ENCODE measurements at places on chromosomes 7 and 10.

DNA sequence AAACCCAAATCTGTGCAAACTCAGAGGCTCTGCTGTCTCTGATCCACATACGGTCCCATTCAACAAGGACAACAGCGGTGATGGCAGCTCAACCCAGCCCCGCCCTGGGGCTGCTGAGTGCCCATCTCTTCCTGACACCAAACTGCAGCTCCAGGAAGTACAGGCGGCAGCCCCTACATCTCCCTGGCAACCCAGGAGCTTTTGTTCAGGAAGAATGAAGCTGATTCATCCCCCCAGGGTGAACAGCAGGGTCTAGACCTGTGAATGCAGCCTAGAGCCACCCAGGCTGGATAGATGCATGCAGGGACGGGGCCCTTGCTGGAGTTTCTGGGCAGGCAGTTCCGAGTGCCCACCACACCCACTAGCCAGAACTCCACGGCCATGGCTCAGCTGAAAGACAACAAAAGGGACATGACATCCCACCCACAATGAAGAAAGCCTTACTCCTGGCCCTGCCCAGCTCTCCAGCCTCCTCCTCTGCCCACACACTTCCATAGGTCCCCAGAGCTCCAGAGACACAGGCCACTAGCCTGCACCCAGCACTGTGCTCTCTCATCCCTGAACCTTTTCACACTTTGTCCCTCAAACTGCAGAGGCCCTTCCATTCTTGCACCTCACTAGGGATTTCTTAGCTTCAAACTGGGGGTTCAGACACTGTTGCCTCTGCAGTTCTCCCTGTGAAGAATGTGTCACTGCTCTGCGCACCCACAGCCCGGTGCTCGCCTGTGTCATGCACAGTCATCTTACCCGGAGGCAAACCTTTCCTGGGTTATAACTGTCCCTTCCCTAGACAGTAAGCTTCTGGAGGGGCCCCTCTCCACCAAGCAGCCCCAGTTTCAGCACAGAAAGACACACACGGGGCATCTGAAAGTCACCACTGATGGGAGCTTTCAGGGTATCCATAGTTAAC, 99.1 kb downstream of the GRID1 start:
- no peak for DNase-seq

GRCh38 chr7:155959894-155960293, 147.6 kb upstream of the SHH start:
- no peak for DNase-seq

DNA sequence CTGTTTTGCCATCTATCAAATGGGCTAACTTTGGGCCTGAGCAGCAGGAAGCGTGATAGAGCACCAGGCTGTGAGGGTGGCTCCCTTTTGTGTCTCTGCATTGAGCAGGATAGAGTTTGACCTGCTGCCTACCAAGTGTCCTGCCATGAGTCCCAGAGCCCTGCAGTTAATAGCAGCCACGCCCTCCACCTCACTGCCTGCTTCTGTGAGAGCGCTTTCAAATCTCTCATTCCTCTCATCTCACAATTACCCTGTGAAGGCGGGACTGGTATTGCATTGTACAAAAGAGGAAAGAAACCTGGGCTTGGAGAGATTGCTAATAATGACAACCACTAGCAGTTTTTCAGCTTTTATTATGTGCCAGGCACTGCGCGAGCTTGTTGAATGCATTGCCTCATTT, 39.9 kb downstream of the UNC5B start:
- no peak for DNase-seq

DNA sequence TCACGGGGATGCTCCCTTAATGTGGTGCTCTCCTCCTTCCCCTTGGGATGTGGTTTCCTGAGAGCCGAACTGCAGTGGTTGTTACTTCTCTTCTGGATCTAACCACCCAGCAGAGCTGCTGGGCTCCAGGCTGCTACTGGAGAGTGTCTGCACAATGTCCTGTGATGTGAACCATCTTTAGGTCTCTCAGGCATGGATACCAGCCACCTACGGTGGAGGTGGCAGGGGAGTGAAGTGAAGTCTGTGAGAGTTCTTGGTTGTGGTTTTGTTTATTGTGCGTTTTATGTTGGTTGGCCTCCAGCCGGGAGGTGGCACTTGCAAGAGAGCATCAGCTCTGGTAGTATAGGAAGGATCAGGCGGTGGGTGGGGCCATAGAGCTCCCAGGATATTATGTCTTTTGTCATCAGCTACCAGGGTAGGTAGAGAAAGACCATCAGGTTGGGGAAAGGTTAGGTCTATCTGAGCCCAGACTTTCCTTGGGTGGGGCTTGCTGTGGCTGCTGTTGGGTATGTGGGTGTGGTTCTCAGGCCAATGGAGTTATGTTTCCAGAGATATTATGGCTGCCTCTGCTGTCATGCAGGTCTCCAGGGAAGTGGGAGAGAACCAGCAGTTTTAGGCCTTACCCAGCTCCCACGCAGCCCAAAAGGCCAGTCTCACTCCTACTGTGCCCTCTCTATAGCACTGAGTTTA, 87.9 kb downstream of the KIF20B start:
- no peak for DNase-seq

DNA sequence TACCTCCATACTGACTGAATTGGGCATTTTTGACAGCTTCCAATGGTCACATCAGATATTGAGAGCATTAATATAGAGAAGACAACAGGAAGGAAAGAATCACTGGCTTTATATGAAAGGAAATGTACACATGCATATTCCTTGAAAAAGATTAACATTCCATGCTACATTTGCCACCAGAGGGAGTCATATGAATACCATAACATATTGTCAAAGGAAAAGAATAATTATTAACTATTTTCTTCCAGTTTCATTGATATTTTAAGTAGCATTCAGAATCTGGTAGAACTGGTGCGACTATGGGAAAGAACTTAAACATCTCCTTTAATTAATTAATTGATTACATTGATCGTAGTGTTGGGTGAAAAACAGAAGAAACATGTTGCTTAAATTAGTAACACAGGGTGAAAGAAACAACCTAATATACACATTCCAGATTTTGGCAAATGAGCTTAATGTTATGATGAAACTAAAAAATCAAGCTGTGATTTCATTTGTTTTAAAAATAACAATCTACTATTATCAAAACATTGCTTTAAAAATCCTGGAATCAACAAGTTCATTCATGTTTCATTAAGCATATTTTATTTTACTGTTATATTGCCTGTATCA, 71.5 kb downstream of the GPR85 start:
- DNase-seq = peak; percentile 74

DNA sequence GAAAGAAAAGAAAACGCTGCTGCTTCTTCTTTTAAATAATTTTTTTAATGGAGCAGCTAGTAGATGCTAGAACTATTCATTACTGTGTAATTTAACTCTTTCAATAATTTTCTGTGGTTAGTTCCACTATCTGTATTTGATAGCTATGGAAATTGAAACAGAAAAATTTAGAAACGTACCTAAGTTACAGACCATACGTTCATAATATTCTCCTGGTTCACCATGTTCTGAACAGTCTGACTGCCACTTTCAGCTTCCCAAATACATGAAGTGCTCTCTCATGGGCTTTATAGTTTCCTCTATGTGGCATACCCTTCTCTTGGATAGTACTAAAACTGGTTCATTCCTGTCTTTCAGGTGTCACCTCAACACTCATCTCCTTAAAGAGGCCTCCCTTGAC, 508.0 kb downstream of the MDFIC start:
- DNase-seq = no peak

GRCh38 chr10:131980761-131981428, 828 bp downstream of the BNIP3 start:
- no peak for DNase-seq

DNA sequence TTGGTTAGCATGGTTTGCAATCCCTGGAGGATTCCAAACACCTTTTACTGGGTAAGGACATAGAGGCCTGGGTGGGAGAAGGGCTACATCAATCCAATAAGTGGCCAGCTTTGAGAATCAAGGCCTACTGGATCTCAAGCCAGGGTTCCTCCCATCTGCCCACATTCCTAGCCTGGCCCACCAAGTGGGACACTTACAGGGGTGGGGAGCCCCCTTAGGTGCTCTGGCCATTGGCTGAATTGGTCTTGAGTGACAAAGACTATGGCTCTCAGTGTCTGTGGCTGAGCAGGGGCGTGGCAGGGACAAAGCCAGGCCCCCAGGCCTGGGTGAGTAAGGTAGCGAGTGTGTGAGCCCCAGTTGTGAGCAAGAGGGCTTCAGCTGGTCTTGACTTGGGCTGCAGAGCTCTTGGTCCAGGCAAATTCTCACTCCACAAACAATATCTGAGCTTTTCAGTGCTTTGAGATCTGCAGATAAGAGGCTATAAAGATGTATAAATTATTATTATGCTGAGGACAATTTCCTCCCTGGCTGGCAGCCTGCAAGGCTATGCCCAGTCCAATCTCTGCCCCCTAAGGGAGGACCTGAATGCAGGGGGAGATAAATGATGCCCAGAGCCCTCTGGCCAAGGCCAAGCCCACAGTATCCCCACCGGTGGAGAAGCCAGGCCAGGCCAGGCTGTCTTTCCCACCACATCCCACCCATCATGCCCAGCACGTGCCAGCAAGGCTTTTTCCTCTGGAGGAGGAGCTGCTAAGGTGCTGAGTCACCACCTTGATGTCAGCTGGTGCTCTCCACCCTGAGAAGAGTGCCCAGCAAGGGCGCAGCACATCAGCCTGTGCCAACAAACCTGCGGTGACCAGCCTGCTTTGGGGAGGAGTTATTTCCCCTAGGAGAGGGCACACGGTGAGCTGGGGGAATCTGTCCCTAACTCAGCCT, 80.7 kb upstream of the DUSP5 start:
- DNase-seq = no peak

DNA sequence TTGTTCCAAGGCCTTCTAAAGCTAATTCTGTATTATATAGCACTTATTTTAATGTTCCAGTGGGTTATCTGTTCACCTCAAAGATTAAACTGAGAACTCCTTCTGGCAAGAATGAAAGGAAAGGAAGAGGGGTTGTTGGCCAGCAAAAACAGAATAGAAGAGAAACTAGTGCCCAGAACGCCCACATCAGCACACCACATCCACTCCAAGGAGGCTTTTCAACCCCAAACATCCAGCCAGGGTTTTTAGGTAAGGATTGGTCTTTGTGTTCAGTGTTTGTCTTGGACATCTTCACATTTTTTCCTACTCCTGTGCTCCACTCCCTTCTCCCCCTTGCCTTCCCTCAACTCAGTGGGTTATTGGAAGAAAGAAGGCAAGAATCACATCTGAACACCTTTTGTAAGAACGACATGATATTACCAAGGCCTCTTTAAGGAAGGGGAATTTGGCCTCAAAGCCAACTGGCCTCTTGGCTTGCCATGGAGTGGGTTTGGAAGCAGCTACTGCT, 55.8 kb downstream of the BICC1 start:
- no peak for DNase-seq

DNA sequence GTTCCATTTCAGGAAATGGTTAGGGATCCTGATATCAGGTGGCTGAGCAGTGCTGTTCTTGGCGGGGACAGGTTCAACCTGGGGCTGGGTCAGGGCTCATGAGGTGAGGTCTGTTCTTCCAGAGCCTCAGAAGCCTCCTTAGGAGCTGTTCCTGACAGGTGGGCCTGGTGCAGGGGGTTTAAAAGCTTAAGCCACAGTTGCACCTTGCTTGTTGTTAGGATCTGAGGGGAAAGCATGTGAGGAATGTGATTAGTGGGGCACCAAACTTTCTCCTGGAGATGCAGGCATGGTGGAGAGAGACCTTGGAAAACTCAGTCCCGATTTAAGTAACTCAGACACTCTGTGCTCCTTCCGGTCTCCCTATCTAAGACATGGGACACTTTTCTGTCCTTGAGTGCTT, 18.7 kb upstream of the CRHR2 start:
- no peak for DNase-seq

GRCh38 chr7:45368129-45368807, 205.9 kb upstream of the ADCY1 start:
- no peak for DNase-seq

- DNase-seq = no peak
Measured at GRCh38 chr7:89049043-89049442, 253.5 kb upstream of the TEX47 start.

GRCh38 chr10:80684259-80684658, 146.6 kb downstream of the SH2D4B start:
- peak; percentile 53 for DNase-seq

DNA sequence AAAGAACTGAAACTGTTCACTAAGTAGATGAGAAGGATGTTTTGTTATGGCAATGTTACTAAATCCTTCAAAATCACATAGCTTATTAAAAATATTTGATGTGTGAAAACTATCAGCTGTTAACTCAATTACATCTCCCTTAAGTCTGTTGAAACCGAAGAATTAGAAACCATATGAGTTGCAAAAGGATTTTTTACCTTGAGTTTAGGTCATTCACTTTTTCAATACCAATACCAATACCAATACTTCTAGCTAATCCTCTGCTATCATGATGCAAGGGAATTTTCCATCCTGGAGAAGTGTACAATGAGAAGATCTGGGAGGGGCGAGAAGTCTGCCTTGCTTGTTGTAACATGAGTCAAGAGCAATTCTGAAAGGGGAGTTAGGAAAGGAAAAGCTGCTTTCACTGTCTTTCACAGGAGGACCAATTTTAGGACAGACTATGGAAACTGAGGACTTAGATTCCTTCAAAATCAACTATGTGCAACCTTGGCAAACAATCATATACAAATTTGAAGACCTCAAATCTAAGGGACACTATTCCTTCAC, 199.7 kb downstream of the IMMP2L start:
- no peak for DNase-seq

GRCh38 chr10:74929197-74929596, 102.8 kb downstream of the KAT6B start:
- no peak for DNase-seq

- no peak for DNase-seq
Measured at GRCh38 chr7:98229441-98229840, 18.2 kb downstream of the BHLHA15 start.
